ENCODE measurements at places on chromosomes 7 and 10. TPM values are rescaled to one million over a fixed set of nuclear protein-coding genes. Genes with fewer than 3 reads are reported as not detected.

The FZD8 gene
- polyA plus RNA-seq, result 2.0 TPM

The CBLL1 gene
- 27.8 TPM for polyA plus RNA-seq

The IFIT1B gene
- polyA plus RNA-seq, result not detected

The TUBB8 gene
- polyA plus RNA-seq, result 0.10 TPM

The RBM17 gene
- polyA plus RNA-seq, result 35.0 TPM

The IL6 gene
- 0.10 TPM for polyA plus RNA-seq

The NME8 gene
- not detected for polyA plus RNA-seq

The EN2 gene
- polyA plus RNA-seq, result 0.09 TPM

The SNX10 gene
- polyA plus RNA-seq, result 5.6 TPM

The CFAP69 gene
- 0.67 TPM for polyA plus RNA-seq

The ANKRD30A gene
- not detected for polyA plus RNA-seq

The TMEM176B gene
- not detected for polyA plus RNA-seq

The PBLD gene
- 0.66 TPM for polyA plus RNA-seq

The SPDYE6 gene
- polyA plus RNA-seq, result not detected

The ZNF804B gene
- not detected for polyA plus RNA-seq

The RPEL1 gene
- 0.04 TPM for polyA plus RNA-seq

GRCh38 chr10:106609470-106610266, 554.8 kb downstream of the SORCS1 start:
- DNase-seq, result no peak

GRCh38 chr7:129176916-129177710, 11.3 kb upstream of the SMO start:
- no peak for DNase-seq

GRCh38 chr7:45293295-45293942, 135.8 kb downstream of the RAMP3 start:
- no peak for DNase-seq

GRCh38 chr10:102745157-102745556, 1.4 kb downstream of the WBP1L start:
- DNase-seq, result no peak

DNA sequence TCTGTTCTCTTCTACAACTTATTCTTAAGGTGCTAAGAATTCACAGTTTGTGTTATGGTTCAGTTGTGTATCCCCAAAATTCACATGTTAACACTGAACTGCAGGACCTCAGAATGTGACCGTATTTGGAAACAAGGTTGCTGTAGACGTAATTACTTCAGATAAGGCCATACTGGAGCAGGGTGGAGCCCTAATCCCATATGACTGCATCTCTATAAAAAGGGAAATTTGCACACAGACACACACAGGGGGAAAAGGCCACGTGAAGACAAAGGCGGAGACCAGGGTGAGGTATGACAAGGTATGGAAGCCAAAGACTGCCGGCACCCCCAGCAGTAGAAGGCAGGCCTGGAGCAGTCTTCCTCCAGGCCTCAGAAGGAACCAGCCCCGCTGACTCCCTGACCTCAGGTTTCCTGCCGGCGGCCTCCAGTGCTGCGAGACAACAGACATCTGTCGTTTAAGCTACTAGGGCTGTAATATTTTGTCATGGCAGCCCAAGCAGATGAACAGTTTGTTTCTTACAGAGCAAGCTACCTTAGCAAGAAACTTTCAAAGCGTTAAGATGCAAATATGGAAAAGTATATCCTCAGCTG, 98.7 kb downstream of the PROSER2 start:
- DNase-seq, result no peak

DNA sequence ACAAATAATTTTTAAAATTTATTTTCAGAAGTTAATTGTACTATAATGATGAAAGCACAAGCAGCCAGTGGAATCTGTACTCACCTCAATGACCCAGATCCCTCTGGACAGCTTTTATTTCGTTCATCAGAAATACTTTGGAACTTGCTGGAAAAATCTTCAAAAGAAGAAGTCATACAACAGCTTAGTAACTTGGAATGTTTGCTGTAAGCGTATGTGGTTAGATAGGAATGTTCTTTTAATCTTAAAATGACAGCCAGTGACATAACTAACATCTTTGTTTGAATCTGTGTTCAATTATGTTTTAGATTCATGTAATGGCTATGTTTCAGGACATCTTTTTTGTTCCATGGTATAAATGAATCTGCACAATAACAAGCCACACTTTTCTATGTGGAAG, 26.8 kb downstream of the CFAP69 start:
- no peak for DNase-seq

DNA sequence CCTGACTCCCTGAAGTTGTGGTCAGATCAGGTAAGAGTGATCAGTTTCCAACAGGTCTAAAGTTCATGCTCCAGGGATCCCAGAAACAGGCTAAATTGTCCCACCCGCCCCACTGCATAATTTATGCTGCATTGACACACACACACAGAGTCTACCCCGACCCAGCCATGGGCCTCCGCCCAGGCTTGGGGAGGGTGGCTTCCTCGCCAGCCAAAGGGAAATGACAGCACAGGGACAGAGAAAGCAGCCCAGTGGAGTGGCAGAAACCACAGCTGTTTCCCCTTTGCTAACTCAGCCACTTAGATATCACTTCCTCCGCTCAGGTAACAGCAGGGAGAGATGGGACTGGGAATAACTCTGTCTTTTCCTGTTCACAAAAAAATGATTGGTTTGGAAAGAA, 9.4 kb downstream of the SH3PXD2A start:
- no peak for DNase-seq

DNA sequence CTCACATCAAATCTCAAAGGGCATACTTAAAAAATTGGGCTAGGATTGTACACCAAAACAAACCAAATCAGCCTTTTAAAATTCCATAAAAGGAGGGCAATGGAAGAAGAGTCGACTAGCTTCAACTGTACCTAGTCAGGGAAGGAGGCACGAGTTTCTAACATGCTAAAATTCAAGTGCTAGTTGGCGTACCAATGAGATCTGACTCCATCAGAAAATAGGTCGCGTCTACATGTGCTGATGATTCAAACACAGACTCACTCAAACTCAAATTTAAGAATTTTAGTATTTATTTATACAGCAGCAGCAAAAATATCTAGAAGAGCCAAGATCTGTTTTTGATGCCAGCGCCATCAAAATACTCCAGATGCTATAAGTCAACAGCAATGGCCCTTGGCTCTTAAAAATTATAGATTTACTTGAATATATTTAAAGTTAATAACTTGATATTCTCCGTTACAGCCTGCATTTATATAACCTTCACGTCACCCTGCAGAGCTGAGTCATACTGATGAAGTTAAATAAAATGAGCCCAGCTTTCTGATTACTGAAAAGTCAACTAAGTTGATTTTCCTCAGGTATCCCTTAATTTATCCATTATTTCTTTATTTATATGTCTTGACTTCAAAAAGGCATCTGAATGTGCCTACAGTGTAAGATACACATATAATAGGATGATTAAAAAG, 302.1 kb upstream of the IMMP2L start:
- no peak for DNase-seq

GRCh38 chr7:98909487-98909886, 31.2 kb downstream of the TRRAP start:
- DNase-seq, result no peak

DNA sequence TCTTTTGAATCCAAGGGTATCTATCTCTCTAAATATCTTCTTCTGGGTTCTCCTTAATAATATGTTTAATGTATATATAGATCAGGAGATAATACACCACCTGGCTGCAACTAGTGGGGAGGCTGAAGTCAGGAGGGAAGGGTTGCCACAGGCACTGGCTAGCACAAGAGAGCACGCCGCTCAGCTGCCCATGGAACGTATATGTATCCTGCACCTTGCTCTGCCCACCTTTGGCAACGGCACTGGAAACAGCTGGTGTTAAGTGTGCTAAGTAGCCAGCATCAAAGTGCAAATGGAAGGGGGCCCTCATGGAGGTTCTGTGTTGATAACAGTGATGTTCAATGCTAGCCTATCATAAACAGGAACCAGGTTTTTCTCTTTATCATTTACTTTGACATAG, 49.8 kb upstream of the FAM133B start:
- DNase-seq, result no peak

- no peak for DNase-seq
Measured at GRCh38 chr10:48938990-48939536, 577 bp downstream of the LRRC18 start.

DNA sequence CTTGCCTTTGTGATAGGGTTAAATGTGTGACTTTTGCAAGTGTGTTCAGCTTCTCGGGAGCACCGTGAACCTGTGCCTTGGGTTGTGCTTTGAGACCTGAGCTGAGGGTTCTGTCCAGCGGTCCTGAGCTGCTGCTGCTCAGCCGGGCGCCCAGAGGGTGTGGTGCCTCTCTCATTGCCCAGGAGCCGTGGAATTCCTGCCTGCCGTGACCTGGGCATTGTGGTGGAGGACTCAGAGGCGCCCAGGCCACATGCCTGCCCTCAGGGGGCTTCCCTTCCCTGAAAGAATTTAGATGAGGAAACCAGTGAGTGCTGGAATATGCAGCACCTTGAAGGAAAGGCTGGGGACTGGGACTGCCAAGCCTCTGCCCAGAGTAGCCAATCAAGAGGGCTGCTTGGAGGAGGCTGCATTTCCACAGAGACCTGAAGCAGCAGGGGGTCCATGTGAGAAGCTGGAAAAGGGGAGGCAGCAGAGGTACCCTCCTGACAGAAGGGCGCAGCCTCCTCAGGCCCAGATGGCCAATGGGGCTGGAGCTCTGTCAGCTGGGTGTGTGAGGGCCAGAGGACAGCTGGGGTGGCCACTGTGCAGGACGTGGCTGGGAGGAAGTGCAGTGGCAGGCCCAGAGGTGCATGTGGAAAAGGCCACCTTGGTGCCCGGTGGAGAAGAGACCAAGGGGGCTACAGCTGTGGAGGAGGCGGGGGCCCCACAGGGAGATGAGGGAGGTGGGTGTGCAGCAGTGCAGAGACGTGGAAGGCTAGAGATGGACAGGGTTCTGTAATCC, 107.3 kb downstream of the NKX6-2 start:
- no peak for DNase-seq

GRCh38 chr7:122248472-122248871, 56.1 kb downstream of the FEZF1 start:
- no peak for DNase-seq

GRCh38 chr10:126598009-126598408, 72.5 kb downstream of the C10orf90 start:
- no peak for DNase-seq

GRCh38 chr7:134450294-134451000, 8.5 kb downstream of the AKR1B1 start:
- DNase-seq, result no peak

- no peak for DNase-seq
Measured at GRCh38 chr10:51080311-51081006, 6.2 kb downstream of the PRKG1 start.

- DNase-seq, result no peak
Measured at GRCh38 chr10:104100795-104101194, 15.1 kb upstream of the COL17A1 start.

- DNase-seq, result no peak
Measured at GRCh38 chr7:101094791-101095375, 9.6 kb downstream of the TRIM56 start.

DNA sequence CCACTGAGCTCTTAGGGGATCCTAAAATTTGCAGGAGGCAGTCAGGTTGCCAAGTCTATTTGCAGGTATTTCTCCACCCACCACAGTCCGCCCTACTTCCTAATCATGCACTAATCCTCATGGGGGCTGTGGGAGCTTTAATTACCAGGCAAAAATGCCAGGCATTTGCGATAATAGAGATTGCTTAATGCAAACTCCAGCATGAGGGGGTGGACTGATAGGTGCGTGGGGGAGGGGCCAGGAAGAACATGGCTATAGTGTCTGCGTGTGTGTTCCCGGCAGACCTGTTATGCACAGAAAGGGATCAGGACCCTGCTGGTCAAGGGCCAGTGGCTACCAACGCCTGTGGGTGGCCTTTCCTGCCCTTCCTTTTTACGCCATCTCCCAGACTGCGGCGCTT, 15.6 kb upstream of the AQP1 start:
- no peak for DNase-seq

GRCh38 chr10:3031490-3031889, 35.9 kb upstream of the PFKP start:
- no peak for DNase-seq

DNA sequence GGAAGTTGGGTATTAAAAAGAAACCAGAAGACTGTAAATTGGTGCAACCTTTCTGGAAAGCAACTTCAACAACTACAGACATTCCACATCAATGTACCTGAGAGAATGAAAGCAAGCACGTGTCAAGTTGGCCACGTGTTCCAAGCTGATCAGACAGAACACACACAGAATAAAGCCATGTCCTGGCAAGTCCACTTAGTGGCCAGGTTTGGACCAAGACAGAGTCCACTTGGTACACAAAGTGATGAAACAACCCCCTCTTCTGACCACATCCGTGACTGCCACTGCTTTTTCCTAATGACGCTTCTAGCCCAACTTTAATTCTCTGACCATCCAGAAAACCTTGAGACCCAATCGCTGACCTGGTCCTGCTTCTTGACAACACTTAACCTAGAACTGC, 109.4 kb downstream of the ABLIM1 start:
- no peak for DNase-seq

DNA sequence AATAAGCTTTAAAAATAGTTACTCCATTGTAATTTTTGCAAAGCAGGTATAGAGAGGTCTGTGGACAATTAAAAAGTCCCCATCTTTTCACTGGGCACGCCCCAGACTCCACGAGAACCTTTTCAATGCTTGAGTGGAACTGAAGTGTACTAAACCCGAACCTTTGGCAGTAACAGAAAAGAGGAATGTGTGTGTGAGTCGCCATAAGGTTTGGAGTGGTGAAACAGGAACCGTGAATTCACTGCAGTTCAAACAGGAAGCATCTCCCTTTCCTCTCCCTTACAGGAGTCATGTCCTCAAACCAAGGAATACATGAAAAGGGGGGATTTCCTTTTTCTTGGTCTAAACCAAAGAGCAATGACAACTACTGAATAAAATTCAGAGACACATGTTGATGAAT, 23.2 kb downstream of the NDUFB2 start:
- no peak for DNase-seq

GRCh38 chr10:13717936-13718772, 131.4 kb downstream of the PRPF18 start:
- peak; percentile 58 for DNase-seq

- no peak for DNase-seq
Measured at GRCh38 chr10:123965973-123966895, 74.6 kb upstream of the CPXM2 start.

- DNase-seq, result no peak
Measured at GRCh38 chr7:154976844-154977243, 26.1 kb downstream of the PAXIP1 start.

- no peak for DNase-seq
Measured at GRCh38 chr7:9201928-9202327, 768.5 kb downstream of the NXPH1 start.

DNA sequence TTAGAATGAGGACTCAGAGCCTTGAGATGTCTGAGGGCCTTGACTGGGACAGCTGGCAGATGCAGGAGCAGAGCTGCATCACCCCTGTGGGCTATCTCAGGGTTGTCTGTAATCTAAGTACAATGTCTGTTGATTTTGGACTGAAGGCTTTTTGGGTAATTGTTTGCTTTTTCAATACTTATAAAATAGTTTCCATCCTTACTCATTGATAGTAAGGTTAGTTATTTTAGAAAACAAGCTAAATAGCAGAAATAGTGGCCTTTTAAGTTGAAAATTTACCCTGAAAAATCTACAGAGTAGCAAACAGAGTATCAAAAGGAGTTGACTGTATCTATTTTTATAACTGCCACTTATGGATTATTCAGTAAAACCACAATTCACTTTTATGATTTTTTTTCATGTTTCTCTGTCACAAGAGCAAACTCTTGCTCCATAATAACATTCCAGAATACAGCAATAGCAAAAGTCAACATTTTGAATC, 179.7 kb downstream of the CFTR start:
- DNase-seq, result no peak

- no peak for DNase-seq
Measured at GRCh38 chr7:155737590-155737989, 74.7 kb downstream of the SHH start.
